Neural crest cell (in vitro differentiated cells): ENCODE measurements at places on chromosomes 13 and 19.

DNA sequence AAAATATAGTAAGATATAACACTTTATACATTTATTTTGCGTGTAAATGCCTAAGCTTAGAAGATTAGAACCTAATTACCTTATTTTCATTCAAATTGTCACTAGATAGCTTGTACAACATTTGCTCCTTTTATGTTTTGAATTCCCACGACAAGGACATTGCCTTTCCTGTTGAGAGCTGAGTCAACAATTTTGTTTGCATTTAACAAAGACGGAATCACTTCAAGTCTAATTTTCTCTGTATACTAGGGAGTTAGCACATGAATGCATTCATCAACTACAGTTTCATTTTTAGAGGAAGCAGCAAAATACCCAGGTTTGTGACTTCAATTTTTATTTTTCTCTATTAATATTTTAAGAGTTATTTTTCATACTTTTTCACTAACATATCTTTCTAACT, 48.7 kb upstream of the PCCA start:
- no peak for DNase-seq

- no peak for DNase-seq
Measured at GRCh38 chr13:24511816-24512196, 772 bp downstream of the PARP4 start.

- no peak for DNase-seq
Measured at GRCh38 chr13:29165216-29165615, 345.1 kb downstream of the MTUS2 start.

DNA sequence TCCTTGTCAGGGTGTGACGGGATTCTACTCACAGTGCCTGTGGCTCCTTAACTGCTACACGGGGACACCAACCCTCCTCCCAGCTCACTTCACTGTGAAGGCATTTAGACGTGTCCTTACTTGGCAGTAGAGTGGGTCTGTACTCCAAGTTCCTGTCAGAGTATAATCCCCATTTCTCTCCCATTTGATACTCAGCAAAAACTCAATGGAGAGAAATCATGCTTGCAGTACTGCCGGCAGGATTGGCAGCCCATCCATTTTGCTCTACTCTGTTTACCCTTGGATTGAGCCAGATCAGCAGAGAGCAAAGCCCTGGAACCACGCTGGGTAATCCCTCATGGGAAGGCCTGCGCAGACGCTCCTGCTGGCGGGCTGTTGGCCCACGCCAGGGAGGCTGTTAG, 28.9 kb downstream of the ARL11 start:
- no peak for DNase-seq

- no peak for DNase-seq
Measured at GRCh38 chr19:40365010-40365409, 16.5 kb downstream of the PLD3 start.

DNA sequence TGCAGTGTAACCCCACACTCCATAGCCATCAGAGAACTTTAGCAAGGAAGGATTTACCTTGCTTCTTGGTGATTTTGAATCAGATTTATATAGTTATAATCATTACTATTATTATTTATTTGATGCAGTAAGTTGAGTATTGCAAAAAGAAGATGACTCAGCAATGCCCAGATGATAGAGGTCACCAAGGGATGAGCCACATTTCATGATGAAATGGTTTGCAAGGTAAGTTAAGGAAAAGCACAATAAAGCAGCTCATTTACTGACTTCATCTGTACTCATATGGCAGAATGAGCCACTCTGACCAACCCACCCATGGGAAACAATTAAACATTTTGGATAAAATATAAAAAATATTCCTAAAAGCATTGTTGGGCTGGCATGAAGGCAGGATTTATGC, 59.1 kb downstream of the AKAP11 start:
- no peak for DNase-seq

GRCh38 chr13:72565893-72566292, 161.5 kb downstream of the MZT1 start:
- no peak for DNase-seq

- no peak for DNase-seq
Measured at GRCh38 chr13:107843681-107844080, 371.7 kb downstream of the LIG4 start.

DNA sequence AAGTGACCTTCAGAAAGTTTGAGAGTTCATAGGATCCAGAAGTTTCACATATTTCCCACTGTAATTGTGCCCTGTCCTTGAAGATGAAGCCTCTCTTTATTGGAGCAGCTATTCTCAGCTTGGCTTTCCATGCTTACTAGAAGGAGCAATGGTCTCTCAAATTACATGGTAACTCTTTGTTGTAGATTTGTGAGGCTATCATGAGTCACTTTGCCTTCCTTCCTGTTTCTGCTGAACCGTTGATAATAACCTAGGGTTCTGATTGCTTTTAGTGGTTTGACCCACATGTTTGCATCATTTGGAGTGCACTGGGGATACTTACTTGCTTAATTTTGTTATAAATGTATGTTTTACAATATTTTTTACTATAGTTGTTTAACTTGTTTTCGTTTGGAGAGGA, 772.9 kb upstream of the SLITRK6 start:
- DNase-seq, result no peak

GRCh38 chr13:65865206-65865605, 1364.9 kb downstream of the PCDH9 start:
- DNase-seq, result no peak

- DNase-seq, result no peak
Measured at GRCh38 chr13:51785712-51786424, 18.1 kb downstream of the DHRS12 start.

DNA sequence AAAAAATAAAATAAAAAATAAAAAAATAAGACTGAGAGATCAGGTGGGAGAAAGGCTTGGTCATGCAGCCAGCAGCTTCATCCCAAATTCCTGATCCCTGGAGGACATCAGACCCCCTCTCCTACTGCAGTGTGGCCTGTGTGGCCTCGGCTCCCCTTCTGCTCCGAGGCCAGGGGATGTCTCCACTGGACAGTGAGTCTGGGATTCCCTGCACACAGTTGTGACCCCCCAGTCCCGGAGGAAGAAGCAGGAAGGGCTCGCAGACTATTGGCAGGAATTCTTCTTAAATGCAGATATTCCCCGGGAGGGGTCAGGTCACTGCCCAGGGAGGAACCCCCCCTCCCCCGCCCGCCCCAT, 41.9 kb downstream of the ZNF627 start:
- no peak for DNase-seq

- no peak for DNase-seq
Measured at GRCh38 chr13:49113526-49114286, 106.4 kb upstream of the MLNR start.

DNA sequence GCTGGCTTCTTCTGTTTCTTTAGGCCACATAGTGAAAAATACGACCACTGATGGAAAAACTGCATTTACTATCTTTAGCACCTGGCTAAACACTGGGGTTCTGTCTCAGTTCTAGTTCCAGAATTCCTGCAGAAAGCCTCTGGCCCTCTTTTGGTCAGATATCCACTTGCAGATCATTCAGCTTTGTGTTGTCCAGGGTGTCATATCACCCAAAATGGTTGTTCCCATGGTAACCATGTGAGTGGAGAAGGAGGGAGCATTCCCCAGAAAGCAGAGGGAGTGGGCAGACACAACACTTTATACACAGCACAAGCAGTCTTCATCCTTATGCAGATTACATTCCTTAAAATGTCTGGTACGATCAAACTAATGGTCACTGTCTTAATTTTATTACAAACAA, 73.5 kb downstream of the CAB39L start:
- no peak for DNase-seq

DNA sequence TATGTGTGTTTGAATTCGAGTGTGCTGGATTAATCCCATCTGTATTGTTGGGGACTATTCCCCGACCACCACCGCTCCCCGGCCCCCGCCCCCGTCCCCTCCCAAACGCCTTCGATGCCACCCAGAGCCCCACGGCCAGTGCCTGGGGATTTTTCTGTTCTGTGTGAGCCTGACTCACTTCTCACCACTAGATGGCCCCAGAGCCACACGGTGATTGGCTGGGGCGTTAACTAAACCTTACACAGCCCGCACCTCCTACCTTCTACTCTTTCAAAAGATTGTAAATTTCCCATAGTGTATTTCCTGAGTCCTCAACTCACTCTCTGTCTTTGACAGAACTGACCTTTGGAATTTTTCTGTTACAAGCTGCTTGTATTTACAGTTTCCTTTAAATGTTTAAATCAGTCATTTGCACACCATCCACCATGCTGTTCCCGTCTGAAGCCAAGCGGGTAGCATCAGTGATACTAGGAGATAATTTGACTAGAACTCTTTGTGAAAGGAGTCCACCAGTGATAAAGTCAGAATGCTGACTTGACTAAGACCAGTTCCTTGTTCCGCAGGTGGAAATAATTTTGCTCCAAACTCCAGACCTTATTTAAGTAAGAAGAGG, 61.4 kb downstream of the RFX2 start:
- DNase-seq, result peak; percentile 74

- no peak for DNase-seq
Measured at GRCh38 chr13:101003566-101003965, 329.0 kb upstream of the TMTC4 start.

DNA sequence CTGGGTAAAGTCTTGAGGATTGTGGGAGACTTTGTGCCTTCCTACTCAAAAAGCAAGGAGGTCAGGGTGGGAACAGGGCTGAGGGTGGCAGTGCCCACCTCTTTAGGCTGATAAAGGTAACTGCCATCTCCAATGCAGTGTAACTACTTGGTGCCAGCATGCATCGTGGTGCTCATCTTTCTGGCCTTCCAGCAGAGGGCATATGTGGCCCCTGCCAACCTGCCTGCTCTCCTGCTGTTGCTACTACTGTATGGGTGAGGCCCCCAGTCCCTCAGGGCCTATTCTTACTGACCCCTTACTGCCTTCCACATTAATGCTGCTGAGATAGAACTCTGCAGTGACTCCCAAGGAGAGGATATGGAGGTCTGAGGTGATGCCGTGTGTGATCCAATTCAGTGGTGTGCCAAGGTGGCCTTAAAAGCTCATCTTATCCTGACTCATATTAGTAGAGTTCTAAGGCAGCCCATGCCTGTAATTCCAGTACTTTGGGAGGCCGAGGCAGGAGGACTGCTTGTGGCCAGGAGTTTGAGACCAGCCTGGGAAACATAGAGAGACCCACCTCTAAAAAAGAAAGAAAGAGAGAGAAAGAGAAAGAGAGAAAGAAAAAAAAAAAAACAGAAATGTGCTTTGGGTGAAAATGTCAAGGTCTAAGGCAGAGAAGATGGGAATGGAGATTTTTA, 9.7 kb upstream of the ARHGAP45 start:
- no peak for DNase-seq

GRCh38 chr13:110575322-110576069, 14.0 kb upstream of the RAB20 start:
- no peak for DNase-seq

GRCh38 chr13:35309706-35310105, 166.8 kb downstream of the MAB21L1 start:
- no peak for DNase-seq

GRCh38 chr13:25602176-25602575, 230.4 kb downstream of the ATP8A2 start:
- no peak for DNase-seq

DNA sequence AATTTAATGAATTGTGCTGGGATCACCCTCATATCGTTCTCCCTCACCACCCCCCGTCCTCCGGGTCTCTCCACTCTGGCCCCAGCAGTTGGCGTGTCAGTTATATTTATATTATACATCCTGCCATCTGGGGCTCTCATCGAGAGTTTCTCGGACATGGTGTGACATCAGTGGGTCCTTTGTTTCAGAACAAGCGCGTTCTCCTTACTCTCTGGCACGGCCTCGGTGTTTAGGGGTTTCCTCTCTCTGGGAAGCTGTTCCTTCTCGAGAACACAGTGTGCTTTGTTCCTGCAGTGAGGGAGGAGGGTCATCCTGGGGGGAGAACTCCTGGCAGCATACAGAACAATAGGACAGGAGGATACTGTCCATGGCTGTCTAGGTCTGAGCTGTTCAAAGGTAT, 9.8 kb upstream of the MCF2L start:
- no peak for DNase-seq

- no peak for DNase-seq
Measured at GRCh38 chr19:38023671-38024541, 116.9 kb downstream of the SIPA1L3 start.

DNA sequence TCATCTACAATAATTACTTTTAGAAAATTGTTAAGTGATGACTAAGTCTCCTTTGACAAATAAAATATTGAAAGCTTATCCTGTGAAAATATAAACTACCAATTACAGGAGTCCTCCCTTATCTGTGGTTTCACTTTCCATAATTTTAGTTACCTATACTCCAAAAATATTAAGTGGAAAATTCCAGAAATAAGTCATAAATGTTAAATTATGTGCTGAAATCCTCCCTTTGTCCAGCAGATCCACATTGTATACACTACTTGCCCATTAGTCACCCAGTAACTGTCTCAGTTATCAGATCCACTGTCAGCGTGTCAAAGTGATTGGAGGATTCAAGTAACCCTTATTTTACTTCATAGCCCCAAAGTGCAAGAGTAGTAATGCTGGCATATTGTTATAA, 98.1 kb downstream of the SERP2 start:
- DNase-seq, result no peak

- no peak for DNase-seq
Measured at GRCh38 chr13:23905766-23906165, 8.5 kb upstream of the C1QTNF9B start.

DNA sequence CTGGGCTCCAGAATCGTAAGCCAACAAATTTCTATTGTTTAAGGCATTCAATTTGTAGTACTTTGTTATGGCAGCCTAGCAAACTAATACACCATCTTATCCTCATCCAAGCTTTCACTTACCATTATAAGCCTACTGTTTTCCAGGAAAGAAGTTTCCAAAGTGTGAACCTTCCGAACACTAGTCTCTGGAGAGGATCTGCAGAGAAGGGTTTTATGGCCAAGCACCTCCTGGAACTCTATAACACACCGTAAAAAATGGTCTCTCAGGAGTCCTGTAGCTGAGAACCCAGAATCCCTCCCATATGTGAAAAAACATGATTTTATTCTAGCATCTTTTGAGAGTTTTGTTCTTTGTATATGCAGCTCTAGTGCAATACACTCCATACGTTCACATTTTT, 142.1 kb downstream of the POSTN start:
- no peak for DNase-seq

GRCh38 chr19:18899624-18900560, 3.9 kb upstream of the CERS1 start:
- DNase-seq, result no peak

GRCh38 chr13:108437496-108437895, 168.0 kb downstream of the TNFSF13B start:
- no peak for DNase-seq

DNA sequence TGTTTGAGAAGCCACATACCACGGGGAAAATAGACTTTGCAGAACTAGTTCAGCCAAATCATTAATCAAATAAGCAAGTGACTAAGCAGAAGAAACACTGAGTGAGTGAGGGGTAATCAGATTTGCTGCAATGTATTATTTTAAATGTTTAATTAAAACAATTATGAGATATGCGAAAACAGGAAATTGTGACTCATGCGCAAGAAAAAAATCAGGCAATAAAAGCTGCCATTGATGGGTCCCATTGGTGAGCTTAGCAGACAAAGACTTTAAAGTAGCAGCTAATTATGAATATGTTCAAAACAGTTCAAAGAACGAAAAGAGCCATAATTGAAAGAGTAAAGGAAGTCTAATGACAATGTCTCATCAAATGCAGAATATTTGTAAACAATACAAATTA, 644.1 kb downstream of the GPC5 start:
- no peak for DNase-seq
